ENCODE measurements at places on chromosomes 6 and 20.

DNA sequence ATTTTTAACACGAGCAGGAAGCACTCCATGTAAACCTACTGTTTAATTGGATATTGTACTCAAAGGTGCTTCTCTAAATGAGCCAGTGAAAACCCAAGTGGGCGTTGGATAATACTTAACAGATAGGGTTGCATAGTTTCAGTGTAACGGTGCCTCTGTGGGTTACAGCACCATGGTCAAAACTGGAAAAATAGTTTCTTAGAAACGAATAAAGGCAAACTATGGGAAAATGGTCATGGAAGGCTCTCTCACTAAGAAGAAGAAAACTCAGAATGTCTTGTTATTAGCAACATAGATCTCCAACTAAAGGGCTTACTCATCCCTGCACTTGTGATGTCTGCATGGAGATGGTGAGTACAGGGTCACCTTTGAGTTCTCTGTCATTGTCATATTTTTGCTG lies 59.1 kb upstream of the NEDD9 start:
- no peak for DNase-seq

GRCh38 chr6:152118224-152118623 lies 310.7 kb downstream of the ESR1 start:
- DNase-seq = no peak

GRCh38 chr20:1163105-1163504 lies 21.7 kb downstream of the TMEM74B start:
- DNase-seq = no peak

GRCh38 chr6:53837865-53838769 lies 43.3 kb downstream of the LRRC1 start:
- DNase-seq = no peak

GRCh38 chr6:26539071-26539615 lies 977 bp downstream of the HMGN4 start:
- no peak for DNase-seq

DNA sequence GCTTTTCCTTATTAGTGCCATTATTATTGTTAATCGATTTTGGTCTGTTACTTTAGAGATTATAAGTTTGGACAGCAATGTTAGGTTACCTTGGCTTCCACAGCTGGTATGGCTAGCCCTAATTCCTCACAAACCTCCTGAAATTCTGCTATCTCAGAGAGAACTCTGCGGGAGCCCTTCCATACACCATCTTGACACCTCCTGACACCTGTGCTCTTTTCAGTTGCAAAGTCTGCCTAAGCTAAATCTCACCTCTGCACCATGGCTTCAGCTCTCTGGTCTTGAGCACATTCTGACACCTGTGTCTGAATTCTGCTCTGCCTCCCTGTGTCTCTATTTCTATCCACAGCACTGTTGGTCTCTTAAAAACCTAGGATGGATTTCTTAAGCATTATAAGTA lies 106.5 kb downstream of the DCDC2 start:
- DNase-seq = no peak

DNA sequence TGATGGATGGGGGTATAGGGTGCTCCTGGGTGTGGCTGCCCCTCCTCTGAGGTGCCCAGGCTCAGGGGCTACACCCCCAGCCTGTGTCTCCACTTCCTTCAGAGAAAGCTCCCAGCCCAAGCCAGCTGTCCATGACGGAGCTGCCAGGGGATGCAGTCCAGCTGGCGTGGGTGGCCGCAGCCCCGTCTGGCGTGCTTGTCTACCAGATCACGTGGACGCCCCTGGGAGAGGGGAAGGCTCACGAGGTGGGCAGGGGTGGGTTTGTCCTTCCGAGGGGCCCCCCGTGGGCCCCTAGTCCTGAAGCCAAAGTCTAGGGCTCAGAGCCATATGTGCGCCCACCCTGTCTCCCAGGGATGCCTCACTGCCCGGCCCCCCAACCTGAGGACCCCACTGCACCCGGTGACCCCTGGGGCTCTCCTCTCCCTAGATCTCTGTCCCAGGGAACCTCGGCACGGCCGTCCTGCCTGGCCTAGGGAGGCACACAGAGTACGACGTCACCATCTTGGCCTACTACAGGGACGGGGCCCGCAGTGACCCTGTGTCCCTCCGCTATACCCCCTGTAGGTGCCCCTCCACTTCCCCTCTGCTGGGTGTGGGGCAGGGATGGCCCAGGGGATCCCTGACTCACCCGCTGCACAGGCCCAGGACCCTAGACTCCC lies 19.8 kb downstream of the COL20A1 start:
- DNase-seq = no peak

GRCh38 chr6:127376685-127377084 lies 33.3 kb upstream of the ECHDC1 start:
- no peak for DNase-seq

DNA sequence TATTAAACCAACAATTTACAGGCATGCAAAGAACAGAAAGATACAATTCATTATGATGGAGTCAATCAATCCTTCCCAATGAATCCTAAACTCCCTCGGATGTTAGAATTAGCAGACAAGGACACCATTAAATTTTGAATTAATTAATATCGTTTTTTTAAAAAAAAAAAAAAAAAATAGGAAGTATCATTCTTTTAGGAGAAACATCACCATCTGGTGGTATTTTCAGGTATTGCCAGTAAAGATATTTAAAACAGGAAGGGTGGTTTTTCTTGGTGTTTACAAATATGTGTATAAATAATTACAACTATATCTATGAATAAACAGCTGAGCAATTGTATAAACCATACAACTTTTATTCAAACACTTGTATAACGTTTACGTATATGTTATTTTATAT lies 564.4 kb downstream of the HAO1 start:
- DNase-seq = no peak

GRCh38 chr6:157242791-157243190 lies 80.5 kb downstream of the TMEM242 start:
- DNase-seq = no peak

GRCh38 chr6:24524805-24525204 lies 30.0 kb downstream of the ALDH5A1 start:
- no peak for DNase-seq

DNA sequence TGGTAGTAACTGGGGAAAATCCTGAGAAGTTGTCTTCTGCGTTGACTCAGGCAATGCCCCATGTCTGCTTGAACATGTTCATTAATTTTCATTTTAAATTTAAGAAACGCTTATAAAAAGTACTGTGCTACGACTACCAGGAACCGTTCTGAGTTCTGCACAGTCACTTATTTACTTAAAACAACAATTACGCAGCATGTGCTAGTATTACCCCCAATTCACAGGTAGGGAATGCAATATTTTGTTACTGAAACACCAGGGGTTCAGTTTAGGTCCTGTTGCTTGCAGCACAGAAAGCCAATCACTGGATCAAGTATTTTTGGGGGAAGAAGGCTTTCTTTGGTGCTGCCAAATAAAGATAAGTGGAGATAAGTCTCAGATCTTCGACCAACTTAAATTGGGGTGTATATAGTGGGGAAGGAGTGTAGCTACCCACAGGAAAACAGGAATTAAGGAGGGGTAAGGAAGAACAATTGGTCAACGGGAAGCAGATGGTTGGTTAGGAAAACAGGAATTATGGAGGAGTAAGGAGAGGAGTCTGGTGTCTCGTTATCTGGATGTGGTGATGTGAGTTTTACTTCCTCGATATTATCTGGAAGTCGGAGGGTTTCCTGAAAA lies 5.2 kb upstream of the LRP11 start:
- no peak for DNase-seq

GRCh38 chr20:58131551-58132142 lies 96.8 kb downstream of the ANKRD60 start:
- no peak for DNase-seq

DNA sequence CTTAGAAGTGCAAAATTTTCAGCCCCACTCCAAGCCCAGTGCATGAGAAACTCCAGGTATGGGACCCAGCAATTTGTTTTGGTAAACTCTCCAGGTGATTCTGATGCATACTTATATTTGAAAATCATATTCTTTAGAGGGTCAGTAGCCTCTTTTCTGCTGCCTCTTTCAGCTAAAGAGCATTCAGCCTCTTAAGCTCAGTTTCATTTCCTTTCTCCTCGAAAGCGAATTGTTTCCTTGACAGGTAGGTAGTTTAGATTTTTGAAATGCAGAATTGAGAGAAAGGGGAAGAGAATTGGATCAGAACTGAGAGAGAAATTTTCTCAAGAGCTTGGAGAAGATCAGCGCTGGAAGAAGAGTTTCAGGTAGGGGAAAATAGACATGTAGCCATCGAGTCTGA lies 995.8 kb upstream of the FLRT3 start:
- no peak for DNase-seq

DNA sequence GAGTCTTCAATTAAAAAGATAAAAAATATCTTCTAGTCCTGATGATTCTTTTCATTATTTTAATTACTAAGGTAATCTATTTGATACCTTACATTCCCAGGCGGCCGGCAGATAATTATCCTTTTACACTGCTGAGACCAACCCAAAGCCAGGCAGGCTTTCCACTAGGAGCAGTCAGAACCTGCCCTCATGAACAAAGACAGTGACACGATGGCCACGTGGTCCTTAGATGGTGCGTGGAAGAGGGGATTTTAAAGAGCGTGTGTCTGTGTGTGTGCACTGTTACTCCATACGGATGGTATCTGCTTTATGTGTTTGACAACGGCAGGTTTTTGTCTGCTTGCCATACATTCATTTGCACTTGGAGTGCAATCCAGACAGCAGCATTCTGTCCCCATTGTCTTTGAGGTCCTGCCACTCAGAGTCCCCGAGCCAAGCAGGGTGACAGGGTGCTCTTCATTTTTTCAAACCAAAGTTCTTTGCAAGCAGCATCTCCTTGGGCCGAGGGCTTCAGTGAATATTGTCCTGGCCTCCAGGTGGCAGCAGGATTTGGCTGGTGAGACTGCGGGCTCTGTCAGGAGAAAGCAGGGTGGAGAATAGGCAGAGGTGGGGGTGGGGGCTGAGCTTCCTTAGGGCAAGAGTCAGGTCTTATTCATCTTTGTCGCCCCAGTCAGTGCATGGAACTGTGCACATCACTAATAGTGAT lies 260.5 kb downstream of the NRN1 start:
- no peak for DNase-seq

GRCh38 chr6:166423051-166423745 lies 40.5 kb upstream of the MPC1 start:
- no peak for DNase-seq

GRCh38 chr6:37146735-37147157 lies 23.2 kb upstream of the PIM1 start:
- no peak for DNase-seq

GRCh38 chr6:39338397-39338796 lies 15.9 kb upstream of the KCNK16 start:
- no peak for DNase-seq

All from CD4-positive, alpha-beta T cell treated with Interleukin-1 beta for 1 hour (primary cell).